KBM-7 (cell line): ENCODE measurements at places on chromosomes 16 and 17.

DNA sequence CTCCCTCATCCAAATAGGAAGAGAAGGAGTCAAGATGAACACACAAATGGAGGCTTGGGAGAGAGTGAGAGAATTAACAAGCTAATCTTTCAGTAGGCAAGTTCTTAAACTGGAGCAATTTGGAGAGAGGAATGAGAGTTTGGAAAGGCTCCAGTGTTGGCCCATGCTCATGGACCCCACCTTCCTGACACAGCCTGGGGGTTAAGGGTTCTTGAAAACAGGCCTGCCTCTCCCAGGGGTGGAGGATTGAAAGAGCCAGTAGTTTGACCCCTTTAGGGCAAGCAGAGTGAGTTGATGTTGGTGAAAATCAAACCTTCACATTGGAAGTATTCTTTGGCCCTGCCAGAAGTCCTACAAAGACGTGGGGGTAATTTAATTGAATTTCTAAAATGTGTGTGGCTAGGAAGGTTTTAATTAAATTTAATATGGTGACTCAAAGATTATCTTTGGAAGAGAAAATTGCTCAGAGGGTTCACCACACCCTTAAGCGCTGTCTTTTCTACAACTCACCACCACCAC lies 5.8 kb downstream of the HOXB3 start:
- DNase-seq = no peak

DNA sequence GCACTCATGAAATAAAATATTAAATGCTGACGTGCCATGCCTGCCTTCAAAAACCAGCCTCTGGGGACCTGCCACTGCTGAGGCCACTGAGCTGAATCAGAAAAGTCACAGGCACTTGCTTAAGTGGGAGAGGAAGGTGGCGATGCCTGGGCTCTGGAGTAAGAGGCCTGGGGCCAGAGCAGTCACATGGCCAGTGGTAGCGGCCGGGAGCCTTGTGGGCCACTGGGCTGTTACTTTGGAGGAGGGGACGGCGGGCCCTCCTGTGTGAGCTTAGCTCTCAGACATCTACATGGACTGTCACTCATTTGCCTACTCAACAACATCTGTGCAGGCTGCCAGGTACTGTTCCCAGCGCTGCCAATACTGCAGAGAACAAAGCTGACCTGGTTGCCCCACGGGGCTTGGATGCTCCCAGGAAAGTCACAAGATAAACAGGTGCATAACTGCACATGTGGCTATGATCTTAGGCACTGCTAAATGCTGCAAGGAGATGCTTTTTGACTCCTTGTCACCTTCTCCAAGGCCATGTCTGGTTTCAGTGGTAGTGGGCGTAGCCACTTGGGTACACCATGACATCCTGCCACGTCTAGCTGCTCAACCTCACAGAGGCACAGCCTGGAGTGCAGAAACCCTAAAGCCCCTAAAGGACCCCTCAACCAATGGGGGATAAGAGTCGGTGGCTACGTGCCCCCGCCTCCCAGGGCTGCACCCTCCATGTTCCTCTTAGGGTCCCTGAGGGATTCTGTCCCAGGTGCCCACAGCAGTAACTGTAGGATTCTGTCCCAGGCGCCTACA lies 11.6 kb downstream of the COTL1 start:
- DNase-seq = no peak

DNA sequence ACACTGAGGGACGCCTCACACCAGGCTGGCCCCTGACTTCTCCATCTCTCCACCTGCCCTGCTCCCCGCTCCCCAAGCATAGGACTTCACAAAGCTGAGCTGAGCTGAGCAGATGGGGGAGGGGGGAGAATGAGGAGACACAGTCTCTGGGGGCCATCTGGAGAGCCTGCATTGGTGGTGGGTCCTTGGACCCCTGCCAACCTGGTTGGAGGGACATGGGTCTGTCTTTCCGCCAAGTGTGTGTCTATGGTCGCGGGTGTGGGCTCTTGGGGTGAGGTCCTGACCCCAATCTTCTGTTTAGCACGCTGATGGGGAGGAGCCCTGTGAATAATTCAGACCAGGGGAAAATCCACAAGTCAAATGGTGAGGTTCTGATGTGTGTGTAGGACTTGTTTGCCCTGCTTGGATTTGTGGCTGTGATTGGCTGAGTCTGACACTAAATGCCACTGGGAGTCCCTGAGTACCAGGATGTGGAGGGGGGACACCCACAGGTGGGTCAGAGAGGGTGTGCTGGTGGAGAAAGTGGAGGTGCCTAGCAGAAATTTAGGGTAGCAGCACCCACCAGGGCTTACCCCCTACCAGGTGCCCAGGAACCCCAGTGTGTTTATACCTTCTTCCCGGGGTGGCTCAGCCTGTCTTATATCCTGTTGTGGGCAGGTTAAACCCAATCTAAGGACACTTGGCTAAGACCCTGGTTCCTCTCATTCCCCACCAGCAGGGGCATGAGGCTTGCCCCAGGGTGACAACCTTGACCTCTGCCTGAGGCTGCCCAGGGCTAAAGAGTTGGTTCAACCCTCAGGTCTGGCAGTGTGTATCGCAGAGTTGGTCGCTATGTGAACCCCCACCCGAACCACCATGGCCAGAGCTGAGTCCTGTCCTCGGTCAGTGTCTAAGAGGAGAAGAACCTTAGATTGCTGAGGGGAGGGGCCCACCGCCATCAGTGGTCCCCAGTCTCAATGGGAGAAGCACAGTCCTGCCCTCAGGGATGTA lies 2.1 kb downstream of the FMNL1 start:
- DNase-seq = no peak

DNA sequence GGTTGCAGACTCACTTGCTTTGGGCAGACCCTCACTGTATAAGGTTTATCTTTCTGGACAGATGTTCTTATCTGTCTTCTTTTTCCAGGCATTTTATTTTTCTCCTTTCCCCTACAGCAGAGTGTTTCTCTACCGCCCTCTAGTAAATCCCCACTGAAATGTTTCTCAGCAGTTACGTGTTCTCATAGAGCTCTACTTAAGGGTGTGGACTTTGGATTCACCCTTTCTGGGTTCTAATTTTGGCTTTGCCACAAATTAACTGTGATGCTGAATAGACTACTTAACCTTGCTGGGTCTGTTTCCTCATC lies 2.0 kb downstream of the ADAT1 start:
- peak; percentile 71 for DNase-seq

DNA sequence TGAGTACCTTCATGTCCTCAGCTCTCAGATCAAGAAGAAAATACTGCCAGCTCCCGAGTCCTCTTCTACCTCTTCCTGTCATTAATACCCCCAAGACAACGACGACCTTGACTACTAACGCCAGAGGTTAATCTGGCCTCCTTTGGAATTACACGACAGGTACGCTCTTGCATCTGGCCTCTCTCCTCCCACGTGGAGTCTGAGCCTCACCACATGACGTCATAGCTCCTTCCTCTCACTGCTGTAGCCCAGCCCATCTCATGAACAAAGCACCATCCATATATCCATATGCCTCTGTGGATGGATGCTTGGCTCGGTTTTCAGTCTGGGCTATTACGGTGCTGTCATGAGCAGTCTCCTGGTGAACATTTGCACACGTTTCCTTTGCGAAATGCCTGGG lies 110.2 kb upstream of the TNRC6C start:
- no peak for DNase-seq

DNA sequence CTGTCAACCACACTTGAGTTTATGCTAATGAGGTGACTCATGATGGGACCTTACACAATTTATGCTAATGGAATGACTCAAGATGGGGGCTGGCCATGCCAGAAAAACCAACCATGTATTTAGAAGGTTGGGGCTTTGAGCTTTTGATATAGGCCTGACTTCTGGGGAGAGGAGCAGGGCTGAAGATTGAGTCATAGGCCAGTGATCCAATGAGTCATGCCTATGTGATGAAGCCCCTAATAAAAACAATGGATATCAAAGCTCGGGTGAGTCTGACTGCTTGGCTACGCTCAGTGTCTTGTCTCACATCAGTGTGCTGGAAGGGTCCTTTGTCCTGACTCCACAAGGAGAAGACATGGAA lies 7.3 kb downstream of the MFSD6L start:
- peak; percentile 21 for DNase-seq

GRCh38 chr17:61449707-61450640 lies 2.2 kb upstream of the TBX4 start:
- DNase-seq = no peak

DNA sequence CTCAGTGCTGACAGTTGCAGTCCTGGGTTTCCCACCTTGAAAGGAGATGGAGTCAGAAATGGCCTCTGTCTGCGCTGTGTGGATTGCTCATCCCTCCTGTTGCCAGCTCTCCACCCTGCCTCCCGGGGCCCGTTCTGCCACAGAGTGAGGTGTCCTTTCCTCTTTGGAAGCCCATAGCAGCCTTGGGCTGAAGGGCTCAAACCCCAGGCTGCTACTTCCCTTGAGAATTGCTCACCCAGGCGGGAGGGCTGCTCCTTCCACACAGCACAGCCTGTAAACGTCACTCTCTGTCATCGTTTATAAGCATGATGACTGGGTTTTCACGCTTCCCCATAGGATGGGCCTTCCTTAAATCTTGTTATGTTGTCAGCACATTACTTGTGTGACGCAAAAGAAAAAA lies 62.7 kb downstream of the FOXK2 start:
- no peak for DNase-seq

GRCh38 chr16:23134274-23134673 lies 15.0 kb downstream of the USP31 start:
- no peak for DNase-seq

GRCh38 chr16:51271156-51271701 lies 120.2 kb upstream of the SALL1 start:
- DNase-seq = no peak

- DNase-seq = no peak
Observed at GRCh38 chr17:4520894-4521600, 22.4 kb downstream of the SPNS2 start.

DNA sequence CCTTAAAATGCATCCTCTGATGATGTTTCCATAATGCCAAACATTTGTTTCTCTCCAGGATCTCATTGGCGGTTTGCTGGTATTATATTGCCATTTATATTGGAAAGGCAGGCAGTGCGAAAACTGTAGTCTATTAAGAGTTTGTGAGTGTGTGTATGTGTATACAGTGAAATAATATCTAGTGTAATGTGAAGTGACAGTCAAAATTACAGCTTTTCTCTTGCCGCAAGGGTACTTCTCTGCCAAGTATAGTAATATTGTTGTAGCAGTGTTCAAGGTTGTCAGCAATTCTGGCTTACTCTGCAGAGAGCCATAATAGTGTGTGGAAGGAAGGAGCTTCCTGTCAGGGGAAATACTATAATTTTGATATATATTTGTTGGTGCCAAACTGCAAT lies 178.6 kb downstream of the WWOX start:
- DNase-seq = no peak

GRCh38 chr17:30398328-30399041 lies 19.8 kb downstream of the CPD start:
- DNase-seq = no peak

DNA sequence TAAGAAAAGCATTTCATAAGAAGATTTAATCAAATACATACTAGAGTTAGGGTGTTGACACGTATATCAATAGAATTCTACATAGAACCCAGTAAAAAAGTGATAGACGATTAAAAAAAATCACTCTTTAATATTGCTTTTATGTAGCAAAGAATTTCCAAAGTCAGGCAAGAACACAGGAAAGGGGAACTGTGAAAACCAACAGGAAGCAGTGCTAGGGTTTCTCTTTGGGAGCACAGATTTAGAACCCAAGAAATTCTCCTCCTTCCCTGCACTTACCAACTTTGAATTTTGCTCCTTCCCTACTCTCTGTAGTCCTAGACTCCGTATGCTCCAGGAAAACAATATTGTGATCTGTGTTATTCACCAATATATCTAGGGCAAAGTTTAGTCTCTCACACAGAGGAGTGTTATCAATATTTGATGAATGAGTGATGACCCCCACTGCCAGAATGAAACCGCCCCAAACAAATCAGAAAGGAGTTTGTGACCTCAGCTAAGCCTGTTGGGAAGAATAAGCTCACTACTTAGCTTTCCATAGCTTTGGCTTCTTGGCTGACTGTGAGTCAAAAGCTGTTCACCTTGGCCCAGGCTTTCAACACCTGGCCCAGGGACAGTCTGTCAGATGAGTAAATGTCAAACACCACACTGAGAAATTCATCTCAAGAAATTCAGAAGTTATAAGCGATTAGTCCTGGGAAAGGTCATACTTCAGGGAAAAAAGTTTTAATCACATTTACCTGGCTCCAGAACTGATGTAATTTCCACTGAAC lies 8.6 kb downstream of the RFWD3 start:
- no peak for DNase-seq

DNA sequence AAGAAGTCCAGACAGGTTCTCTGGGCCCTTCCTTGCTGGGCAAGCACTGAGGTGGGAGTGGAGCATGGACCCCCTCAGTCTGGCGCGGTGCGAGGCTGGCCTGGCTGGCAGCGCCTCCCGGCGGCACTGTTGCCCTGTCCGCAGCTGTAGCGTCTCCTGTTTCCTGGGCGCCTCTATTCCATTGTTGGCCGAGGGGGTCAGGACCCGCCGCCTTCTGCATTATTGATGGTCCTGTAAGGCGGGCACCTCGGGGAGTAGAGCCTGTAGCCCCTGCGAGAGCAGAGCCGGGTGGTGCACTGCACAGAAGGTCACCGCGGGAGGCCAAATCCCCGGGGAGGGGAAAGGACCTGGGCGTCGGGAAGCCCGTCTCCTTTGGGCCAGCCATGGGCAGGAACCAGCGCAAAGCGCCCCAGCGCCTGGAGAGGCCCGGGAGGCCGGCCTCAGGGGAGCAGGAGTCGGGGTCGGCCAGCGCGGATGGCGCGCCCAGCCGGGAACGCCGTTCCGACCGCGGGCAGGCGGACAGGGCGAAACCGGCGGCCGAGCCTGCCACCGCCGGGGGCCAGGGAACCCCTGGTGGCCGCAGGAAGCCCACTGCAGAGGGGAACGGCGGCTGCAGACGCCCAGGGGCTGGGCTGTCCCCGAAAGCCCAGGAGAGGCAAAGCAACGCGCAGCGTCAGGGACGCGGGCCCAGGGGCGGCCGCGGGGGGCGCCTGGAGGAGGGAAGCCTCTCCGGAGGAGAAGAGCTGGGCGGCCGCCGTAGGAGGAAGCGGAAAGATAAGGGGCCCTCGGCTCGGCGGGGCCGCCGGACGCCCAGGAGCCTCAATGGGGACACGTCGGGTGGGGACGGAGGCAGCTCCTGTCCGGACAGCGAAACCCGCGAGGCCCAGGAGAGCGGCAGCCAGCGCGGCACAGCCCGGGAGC lies at the start of gene MYO15B:
Gene MYO15B, plus strand, starts transcription at position 126 of the 921 bp plus-strand sequence. Its CDS starts 258 bp downstream, at position 384.
- DNase-seq = peak; percentile 80

DNA sequence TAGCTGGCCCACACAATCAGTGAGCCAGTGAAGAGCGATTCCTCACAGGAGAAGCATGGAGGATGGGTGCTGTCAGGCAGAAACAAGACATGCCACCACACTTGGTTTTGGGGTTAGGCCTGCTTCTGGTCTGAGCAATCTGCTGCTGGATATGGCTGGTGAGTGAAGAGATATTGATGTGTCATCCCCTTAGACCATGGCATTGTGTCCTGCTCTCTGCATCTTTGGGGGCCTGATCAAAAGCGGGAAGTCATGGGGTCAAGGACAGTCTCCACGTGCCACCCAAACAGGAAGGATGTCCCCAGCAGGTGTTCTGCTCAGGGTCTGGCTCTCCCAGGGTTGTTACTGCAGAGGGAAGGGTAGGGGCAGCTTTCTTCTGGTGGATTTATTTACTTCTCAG lies 140.7 kb downstream of the PRKCB start:
- peak; percentile 47 for DNase-seq

GRCh38 chr16:87161822-87162676 lies 155.1 kb downstream of the C16orf95 start:
- DNase-seq = peak; percentile 24
